ENCODE measurements at places on chromosomes 2 and 18.

GRCh38 chr18:60686142-60686541 is 313.6 kb upstream of the MC4R start:
- DNase-seq = no peak

GRCh38 chr2:80638783-80639182 is 334.2 kb upstream of the LRRTM1 start:
- DNase-seq = no peak

GRCh38 chr2:215283221-215283620 is 28.6 kb upstream of the ATIC start:
- no peak for DNase-seq

DNA sequence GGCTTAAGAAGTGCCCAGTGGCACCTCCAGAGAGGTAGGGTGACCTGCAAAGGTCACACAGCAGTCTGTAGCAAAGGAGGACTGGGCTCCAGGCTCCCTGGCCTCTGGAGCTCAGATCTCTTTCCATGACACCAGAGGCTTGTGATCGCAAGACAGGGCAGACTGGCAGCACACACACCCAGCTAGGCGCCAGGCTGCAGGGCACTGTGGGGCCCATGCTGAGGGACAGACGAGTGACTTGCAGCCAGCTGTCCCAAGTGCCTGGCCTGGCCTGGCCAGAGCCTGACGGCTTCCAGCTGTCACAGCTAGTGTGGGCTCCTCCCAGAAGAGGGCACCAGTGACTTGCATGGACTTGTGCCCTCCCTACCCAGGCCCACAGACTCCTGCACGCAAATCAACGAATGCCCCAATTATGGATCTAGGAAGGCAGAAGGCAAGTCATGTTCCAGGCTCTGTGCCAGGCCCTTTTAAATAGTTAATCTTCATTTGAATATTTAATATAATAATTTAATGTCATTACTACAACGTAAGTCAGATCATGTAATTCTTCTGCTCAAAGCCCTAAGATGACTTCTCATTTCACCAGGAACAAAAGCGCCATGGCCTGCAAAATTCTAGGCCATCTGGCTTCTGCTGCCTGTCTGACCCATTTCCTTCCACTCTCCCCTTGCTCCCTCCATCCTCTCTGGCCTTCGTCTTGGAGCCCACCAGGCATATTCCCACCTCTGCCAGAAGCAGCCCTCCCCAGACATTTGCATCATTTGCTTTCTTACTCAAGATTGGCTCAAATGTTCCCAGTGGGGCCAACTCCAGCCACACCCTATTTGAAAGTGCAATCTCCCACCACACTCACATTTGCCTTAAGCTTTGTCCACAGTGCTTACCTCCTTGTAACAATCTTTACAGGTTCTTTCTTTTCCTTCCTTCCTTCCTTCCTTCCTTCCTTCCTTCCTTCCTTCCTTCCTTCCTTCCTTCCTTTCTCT is 3.7 kb upstream of the SPEG start:
- no peak for DNase-seq

DNA sequence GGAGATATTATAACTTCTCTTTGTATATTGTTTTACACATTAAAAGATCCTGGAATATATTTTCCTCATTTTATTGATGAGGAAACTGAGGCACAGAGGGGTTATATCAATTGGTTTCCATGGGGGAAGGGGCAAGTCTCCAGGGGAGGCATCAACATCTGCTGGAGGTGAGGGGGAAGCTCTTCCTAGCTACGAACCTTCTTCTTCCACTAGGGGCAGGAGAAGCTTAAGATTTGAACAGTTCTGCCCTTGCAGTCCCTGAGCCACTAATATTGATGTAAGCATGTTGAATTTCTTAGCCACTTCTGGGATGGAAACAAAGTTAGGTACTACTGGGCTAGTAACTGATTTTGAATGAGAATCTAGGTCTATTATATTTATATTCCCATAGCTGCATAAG is 140.1 kb upstream of the AQP4 start:
- DNase-seq = no peak

DNA sequence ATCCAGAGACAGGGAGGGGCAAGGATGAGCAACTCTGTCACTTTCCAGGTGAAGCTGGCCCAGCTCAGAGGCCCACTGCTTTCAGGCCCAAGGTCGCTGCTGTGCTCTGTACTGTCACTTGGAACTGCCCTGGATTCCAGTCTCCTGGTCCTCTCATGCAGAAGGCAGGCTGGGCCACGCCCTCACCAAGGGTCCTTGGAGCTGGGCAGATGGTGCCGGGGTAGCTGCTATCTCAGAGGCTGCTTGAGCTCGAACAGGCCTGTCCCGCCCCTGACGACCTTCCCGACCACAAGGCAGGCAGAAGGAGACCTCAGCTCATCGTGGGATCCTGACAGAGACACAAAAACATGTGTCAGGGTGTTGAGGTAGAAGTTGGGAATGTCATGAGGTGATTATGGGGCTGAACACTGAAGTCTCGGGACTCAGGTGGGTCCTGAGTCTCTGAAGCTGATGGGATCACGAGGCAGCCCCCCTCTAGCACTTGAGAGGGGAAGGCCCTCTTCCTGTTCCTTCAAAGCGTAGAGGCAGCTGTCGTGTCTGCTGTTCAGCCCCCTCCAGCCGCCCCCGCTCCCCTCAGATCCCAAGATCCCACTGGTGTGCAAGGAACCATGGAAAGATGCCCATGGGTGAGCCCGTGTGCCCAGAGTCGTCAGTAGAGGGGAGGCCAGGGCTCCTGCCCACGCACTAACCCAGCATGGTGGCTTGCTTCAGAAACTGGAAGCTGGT is 78.3 kb downstream of the POLR1A start:
- DNase-seq = no peak

DNA sequence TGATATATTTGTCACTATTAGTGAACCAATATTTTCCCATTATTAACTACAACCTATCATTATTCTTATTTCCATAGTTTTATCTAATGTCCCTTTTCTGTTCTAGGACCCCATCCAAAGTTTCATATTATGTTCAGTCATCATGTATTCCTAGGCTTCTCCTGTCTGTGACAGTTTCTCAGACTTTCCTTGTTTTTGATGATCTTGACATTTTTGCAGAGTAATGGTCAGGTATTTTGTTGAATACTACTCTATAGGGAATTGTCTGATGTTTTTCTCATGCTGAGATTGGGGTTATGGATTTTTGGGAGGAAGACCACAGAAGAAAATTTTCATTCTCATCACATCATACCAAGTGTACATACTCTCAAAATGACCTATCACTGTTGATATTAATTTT is 684.6 kb downstream of the PLCL1 start:
- no peak for DNase-seq

DNA sequence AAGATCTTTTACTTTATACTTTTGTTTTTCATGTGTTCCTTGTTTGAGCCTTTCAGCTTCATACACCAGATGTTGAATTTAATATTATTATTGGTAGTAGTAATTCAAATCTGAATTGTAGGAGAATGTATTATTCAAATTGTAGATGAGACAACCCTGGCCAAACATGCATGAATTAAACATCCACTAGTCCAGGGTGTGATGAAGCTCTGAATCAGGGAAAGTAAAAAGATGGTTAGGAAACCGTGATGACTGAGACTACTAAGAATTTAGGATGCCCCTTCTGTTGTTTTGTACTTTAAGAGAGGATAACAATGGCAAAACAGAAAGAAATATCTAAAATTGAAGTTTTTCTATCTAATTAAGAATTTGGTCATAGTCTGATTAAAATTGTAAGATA is 227.8 kb upstream of the CDH2 start:
- no peak for DNase-seq

- no peak for DNase-seq
Observed at GRCh38 chr2:64630752-64631151, 23.0 kb downstream of the SERTAD2 start.

DNA sequence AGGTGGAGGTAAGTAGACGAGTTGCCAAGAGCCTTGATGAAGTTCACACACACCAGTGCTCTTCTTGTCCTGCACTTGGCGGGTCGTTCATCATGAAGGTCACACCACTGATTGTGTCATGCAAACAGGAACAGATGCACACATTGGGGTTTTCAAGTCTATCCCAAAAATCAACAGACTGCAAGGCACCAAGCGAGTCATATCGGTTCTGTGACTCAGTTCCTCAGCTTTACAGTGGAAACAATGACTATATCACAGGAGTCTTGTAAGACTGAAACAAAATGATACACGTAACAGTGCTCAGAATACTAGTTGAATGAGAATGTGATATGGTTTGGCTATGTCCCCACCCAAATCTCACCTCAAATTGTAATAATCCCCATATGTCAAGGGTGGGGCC is 526.9 kb upstream of the ID2 start:
- no peak for DNase-seq

GRCh38 chr18:75214332-75214690 is 3.7 kb downstream of the TSHZ1 start:
- no peak for DNase-seq

GRCh38 chr2:240428245-240428644 is 7.2 kb upstream of the GPC1 start:
- DNase-seq = no peak

GRCh38 chr2:161367675-161368074 is 48.4 kb upstream of the TBR1 start:
- DNase-seq = no peak

GRCh38 chr18:77754475-77755044 is 504.9 kb downstream of the GALR1 start:
- DNase-seq = no peak

DNA sequence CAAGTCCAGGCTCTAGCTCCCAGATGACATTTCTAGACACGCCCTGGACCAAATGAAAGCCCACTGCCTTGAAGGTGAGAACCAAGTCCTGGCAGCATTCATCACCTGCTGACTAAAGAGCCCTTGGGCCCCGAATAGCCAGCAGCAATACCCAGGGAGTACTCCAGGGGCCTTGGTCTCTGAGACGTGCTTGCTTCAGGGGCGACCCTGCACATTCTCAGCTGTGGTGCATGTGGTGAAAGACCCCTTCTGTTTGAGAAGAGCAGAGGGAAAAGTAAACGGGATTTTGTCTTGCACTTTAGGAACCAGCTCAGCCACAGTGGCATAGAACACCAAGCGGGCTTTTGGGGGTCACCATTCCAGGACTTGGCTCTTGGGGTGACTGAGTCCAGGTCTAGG is 260.5 kb upstream of the MYT1L start:
- no peak for DNase-seq

DNA sequence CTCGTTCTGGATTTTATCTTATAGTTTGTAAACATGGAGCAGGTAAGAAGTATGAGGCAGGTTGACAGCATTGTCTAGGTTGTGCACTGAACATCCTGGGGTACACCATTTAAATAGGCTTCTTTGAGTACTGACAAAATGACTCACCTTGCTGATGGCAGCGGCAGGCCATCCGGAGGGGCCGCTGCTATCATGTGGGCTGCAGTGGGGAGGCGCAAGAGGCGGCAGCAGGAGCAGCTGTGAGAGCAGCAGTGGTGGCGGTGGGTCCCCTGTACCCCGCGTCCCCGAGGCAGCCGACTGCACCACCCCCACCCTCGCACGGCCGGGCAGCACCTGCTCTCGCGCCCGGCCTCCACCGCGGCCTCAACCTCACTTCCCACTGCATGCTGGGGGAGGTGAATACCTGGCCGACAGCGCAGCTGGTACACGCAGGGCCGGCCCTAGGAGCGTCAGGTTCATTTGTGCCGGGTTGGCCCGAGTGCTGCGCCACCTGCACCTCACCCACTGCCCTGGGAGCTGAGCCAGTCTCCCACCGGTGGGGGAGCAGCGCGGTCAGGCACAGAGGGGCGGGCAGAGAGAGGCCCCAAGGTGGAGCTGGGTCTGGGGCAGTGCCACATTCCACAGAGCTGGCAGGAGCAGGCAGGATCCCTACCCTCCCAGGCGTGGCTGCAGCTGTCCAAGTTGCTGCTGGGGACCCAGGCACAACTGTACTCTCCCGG is 154.5 kb upstream of the RBMS1 start:
- no peak for DNase-seq
